Stimulated activated naive CD8-positive, alpha-beta T cell treated with anti-CD3 and anti-CD28 coated beads, Interleukin-15, Interleukin-2, amounts not matched to agents 100 U/mL and 50 U/mL, for 24 hours (primary cell): ENCODE measurements at places on chromosomes 5 and 9.

DNA sequence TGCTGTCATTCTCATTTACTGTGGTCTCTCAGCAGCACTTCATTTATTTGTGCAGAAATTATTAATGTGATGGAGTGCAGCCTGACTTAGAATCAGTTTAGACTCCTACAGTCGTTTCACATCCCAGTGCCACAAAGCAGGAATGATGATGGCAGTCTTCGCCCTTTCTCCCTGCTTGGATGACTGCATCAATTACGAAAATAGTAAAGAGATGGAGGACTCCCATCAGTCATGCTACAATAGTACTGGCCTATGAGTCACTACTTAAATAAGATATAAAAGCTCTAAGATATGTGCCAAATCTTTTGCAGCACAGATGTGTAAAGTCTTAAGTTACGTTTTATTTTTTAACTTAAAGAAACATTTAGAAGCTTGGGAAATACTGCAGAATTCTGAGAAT is 263.9 kb downstream of the CHSY3 start:
- no peak for DNase-seq

DNA sequence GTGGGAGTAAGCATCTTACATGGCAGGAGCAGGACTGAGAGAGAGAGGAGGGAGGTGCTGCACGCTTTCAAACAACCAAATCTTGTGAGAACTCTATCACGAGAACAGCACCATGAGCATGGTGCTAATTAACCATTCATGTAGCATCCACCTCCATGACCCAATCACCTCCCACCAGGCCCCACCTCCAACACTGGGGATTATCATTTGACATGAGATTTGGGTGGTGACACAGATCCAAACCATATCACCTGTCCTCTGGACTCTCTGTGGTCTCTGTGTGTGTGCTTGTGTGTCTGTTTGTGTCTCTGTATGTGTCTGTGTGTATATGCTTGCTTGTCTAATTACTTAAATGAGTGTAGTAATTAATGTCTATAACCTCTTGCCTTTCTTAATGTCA is 31.1 kb downstream of the SEC61B start:
- peak; percentile 41 for DNase-seq

DNA sequence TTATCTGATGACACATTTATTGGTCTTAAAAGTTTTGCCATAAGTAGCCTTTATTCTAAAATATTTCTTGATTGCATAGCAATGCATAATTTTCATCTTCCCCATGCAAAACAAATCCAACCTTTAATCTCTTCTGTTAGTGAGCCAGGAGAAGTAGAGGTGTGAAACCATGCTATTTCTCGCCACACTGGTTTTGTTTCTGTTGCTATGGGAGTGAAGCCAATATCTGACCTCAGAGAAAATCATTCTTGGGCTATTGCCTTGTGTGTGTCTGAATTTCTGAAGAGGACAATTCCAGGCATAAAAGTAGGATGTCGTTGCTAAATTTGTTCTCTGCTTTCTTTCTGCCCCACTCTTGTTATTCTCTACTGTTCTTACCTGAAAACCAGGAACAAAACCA is 183.6 kb downstream of the PTTG1 start:
- no peak for DNase-seq

GRCh38 chr5:10130881-10131280 is 118.8 kb downstream of the ATPSCKMT start:
- DNase-seq: no peak

DNA sequence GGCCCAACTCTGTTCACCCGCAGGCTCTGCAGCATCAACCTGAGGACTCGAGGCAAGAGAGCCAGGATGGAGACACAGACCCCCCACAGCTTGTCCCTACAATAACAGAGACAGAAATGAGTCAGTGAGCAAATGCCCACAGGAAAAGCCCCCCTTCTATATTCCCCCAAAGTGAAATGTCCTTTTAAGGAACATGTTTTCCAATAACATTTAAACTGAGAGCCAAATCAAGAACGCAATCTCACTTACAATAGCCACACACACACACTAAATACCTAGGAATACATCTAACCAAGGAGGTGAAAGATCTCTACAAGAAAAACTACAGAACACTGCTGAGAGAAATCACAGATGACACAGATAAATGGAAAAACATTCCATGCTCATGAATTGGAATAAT is 49.0 kb downstream of the TEX10 start:
- DNase-seq: no peak

GRCh38 chr9:35537913-35538312 is 48.0 kb downstream of the RUSC2 start:
- DNase-seq: no peak

DNA sequence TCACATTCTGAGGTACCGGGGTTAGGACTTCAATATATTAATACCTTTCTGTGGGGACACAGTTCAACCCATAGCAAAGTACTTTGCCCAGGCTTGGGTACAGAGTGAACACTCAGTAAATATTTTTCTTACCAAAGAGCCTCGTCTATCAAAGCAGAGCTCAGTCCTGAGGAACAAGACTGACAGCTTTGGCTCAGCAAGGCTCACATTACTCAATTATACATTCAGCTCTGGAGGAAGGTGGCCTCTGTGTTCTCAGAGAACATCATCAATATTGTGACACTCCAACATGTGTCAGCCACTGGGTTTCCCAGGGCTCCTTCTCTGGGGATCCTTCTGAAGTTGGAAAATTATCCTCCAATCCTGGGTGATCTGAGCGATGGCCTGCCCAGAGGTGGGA is 186.4 kb downstream of the NMUR2 start:
- no peak for DNase-seq

DNA sequence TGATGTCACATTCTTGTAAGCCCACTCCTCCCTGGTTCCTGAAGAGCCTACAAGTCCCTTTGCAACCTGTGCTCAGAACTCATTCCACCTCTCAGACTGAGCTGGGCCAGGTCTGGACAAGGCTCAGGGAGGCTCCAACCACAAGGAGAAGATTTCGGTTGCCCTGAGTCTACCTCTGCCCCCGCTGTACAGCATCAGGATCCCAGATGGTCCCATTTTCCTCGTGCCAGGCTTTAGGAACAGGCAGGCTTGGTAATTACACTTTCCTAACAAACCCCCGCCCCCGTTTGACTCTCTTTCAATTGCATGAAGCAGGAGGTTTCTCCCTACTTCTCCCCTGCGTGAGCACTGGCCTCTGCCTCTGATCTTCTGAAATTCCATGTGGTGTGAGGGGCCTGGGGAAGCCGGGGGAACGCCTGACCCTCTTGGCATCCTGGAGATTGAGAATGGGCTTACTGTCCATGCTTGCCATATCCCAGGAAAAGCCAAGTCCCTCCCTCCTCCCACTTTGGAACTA is 86.9 kb upstream of the CTNNA1 start:
- DNase-seq: no peak

- no peak for DNase-seq
These were observed 70.5 kb downstream of the FOXD1 start for GRCh38 chr5:73378070-73378469.

GRCh38 chr5:10801931-10802666 is 41.1 kb upstream of the DAP start:
- no peak for DNase-seq

DNA sequence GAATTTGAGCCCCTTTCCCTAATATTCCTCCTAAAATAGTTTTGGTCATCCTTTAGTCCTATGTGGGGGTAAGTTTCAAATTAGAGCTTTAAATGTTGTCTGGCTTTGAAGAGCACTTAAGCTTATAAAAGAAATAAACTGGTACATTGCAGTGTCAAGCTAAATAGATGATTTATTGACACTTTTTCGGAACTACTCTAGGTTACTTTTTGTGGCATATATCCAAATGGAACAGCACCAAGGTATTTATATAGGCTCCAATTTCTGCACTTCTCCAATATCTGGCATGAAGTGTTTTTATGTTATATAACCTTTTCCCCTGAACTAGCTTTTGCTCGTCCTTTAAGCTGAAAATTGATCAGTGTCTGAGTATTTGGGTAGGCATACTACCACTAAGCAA is 402.5 kb downstream of the NFIB start:
- no peak for DNase-seq

DNA sequence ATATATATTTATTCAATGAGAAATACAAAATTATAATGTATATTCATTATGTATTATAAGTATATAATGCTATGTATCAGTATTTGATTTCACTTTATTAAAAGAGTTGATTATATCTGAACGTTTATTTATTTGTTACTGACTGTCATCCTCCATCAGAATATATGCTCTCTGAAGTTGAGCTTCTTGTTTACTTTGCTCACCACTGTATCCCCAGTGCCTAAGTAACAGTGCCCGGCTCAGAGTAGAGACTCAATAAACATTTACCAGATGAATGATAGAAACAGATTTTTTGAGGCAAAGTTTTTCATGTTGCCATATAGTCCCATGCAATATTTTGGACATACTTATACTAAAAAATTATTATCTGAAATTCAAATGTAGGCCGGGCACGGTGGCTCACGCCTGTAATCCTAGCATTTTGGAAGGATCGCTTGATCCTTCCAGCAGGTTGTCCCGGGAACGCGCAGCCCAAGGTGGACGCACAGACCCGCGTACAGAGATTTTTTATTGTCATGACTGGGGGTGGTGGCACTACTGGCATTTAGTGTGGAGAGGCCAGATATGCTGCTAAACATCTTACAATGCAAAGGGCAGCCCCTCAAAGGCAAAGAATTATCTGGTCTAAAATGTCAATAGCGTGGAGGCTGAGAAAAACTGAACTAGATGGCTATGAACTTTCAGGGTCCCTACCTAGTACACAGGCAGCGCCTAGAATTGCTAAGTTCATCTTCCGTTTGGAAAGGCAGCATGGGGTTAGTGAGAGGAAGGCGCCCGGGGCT is 761 bp upstream of the DNAJC25 start:
- DNase-seq: no peak

- peak; percentile 27 for DNase-seq
These were observed 1.0 kb upstream of the FBXW11 start for GRCh38 chr5:172007175-172008110.

DNA sequence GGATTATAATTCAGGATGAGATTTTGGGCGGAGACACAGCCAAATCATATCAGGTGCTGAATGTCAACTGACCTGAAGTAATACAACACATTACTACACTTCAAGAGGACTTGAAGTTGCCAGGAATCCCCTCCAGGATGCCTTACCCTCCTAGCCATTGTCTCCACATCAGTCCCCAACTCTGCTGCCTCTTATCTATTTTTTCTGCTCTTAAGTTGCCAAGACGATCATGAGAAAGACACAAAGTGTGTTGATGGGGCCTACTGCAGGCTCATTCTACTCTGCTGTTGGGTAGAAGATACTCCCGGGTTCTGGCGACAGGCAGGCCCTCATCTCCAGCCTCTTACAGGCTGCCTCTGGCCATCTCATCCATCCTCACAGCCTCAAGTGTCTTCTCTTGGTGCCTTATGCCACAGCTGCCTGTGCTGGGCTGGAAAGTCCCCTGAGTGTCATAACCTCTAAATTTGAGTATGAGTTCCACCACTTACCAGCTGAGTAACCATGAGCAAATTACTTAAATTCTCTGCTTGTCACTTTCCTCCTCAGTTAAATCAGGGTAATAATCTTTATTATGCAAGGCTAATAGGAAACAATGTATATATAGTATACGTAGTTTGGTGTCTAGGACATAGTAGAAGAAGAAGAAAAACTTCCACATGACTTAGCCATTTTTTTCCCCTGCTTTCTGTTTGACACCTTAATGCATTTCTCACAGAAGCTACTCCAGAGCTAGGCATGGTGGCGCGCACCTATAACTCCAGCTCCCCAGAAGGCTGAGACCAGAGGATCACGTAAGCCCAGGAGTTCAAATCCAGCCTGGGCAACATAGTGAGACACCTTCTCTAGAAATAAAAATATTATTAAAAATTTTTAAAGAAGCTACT is 73.0 kb upstream of the SNX2 start:
- DNase-seq: peak; percentile 13

DNA sequence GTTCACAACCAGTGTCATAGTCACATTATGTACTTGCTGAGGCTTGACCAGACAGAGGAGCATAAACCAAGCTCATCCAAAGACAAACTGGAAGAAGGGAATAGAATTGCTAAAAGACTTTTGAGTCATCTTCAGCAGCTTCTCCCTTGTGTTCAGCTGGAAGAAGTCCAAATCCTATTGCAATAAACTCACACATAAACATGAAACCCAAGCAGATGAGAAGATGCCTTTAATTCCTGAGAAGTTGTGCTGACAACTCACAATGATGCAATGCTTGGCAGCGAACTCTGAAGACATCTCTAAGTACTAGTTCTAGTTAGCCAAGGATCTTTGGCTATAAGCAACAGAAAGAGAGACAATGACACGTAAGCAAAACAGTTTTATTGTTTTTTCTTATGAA is 642.1 kb downstream of the KCTD16 start:
- DNase-seq: no peak

DNA sequence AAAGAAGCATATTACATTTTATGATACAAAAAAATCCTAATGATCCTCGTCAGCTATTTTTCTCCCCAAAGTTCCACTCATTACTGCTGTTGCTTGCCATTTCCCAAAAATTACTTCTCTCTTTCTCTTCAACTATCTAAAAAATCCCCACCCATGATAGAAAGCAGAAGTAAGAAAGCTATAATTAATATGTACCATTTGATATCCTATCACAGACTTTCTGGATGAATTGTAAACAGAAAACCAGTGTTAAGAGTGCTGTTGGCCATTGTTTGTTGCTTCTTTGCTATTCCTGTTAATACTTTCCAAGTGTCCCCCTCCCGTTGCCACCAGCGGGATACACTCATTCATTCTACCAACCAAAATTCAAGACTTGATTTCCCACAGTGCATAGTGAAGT is 136.3 kb upstream of the SMARCA2 start:
- no peak for DNase-seq

- no peak for DNase-seq
These were observed 4.9 kb upstream of the FAM163B start for GRCh38 chr9:133614056-133614455.

DNA sequence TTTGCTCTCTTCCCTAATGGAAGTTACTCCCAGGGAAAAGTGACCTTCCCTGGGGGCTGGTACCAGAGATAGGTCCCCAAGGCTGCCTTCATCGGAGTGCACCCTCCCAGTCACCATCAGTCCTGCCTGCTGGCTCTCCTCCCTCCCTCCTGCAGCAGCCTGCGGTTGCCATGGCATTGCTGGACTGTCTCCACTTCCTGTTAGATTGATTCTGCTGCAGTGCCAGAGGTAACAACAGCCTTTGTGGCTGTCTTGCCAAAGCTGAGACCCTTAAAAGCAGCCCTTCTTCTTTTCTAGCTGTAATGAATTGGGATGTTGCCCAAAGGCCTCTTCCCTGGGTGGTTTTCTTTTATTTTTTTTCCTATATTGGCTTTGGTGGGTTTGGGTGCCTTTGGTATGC is 78.1 kb upstream of the PRLR start:
- DNase-seq: no peak

DNA sequence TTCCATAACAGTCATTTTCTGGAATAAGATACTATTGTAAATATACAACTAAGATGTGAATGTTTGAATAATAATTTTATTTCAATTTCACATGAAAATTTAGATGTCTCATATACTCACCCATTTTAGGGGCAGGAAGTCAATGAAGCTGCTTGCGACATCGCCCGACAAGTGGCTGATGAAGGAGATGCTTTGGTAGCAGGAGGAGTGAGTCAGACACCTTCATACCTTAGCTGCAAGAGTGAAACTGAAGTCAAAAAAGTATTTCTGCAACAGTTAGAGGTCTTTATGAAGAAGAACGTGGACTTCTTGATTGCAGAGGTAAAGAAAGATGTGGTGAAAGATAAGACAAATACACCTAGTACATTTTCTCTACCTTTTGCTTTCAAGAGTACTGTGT is 8.6 kb downstream of the BHMT start:
- DNase-seq: no peak

- no peak for DNase-seq
These were observed 226.9 kb downstream of the TMEM38B start for GRCh38 chr9:105921057-105921726.

GRCh38 chr5:88659529-88660263 is 223.3 kb downstream of the MEF2C start:
- no peak for DNase-seq
